ENCODE measurements at places on chromosomes 1 and 21. TPM values are rescaled to one million over a fixed set of nuclear protein-coding genes. Genes with fewer than 3 reads are reported as not detected.
A peak's percentile ranks its signal among the peaks of the same experiment; 100 is the strongest.

The SPRR2F gene
- not detected for total RNA-seq

- DNase-seq = no peak
Measured at GRCh38 chr1:48792961-48793360, 16.3 kb upstream of the BEND5 start.

- no peak for DNase-seq
Measured at GRCh38 chr1:201363467-201363866, 14.0 kb downstream of the TNNT2 start.

The THEMIS2 gene
- 6.4 TPM for total RNA-seq

GRCh38 chr1:31371121-31371959 is 1.5 kb downstream of the FABP3 start:
- no peak for DNase-seq

- DNase-seq = peak; percentile 31
Measured at GRCh38 chr1:220690140-220691052, at the start of gene C1orf115. C1orf115 (plus strand) TSS chr1:220690363; CDS start chr1:220690403, 40 bp downstream.

The HNRNPR gene
- total RNA-seq = 80.5 TPM

DNA sequence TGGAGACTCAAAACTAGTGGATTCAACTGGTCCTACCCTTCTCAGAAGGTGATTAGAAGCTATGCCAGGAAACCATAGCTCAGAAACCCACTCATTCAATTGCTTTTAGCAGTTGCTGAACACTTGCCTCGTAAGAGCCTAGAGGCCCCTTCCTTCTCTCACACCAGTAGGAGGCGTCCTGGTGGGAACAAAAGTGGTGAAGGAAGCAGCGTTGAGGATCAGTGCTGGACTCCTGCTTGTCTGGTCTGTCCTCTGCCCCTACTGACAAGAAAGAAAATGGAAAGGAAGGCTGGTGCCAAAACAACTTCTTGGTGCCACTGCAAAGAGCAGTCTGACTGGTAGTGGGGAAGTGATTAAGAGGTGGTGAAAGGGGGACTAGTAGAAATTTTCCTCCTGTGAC is 269.7 kb downstream of the LMO4 start:
- DNase-seq = no peak

DNA sequence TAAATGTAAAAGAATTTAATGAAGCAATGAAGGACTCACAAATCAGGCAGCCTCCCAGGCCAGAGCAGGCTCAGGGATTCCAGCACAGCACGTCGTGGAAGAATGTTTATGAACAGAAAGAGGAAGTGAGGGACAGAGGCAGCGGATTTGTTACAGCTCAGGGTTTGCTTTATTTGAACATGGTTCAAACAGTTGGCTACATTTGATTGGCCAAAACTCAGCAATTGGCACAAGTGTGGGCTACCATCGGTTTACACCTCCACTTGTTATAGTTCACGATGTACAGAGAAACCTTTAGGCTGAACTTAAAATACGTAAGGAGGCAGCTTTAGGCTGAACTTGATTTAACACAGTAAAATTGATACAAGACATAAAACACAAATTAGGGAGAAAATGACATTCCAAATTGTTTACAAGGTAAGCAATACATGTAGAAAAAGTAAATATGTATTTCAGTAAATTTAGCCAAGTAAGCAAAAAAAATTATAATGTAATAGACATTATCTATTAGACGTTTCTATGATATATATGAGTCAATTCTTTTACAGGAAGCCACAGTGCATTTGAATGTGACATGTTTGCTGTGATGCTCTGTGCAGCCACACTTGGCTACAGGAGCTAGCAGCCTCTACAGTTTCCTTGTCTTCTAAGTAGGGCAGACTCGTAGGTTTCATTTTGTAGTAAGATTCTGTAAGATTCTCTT is 126.5 kb downstream of the ADSS2 start:
- no peak for DNase-seq

DNA sequence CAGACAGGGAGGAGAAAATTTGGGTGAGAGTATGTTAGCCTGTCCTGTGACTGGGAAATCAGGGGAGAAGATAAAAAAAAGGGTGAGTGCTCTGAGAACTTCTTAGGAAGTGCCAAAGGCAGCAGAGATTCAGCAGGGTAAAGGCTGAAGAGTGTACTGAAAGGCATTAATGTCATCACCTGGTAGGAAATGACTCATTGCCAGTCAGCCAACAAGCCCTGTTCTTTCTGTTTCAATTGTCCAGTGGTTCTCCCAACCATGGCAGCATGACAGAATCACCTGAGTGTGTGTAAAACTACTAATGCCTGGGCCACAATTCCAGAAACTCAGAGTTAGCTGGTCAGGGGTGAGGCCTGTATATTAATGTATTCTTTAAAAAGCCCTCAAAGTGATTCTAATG is 83.5 kb downstream of the INTS7 start:
- DNase-seq = peak; percentile 41

- DNase-seq = no peak
Measured at GRCh38 chr1:194114288-194114687, 927.9 kb upstream of the B3GALT2 start.

DNA sequence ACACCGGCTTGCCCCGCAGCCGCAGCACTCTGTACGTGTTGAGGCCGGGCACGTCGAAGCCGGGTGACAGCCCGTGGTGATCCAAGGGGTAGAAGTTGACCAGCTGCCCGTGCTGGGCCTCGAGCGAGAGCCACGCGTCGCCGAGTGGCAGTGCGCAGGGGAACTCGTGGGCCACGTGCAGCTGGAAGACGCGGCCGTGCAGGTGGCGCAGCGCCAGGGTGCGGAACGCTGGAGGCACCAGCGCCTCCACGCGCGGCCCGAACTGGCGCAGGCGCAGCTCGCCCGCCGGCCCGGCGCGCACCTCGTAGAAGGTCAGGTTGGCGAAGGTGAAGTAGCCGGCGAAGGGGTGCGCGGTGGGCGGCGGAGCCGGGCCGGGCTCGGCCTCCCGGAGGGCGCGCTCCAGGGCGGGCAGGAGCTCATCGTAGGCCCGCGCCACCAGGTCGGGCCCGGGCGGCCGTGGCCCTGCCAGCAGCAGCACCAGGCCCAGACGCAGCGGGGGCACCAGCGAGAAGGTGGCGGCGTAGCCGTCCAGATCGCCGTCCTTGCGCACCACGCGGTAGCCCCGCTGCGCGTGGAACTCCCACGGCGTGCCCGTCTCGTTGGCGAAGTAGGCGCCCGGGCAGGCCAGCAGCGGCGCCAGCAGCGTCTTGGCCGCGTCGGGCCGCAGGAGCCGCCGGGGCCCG is 19.5 kb downstream of the LACTBL1 start:
- no peak for DNase-seq

DNA sequence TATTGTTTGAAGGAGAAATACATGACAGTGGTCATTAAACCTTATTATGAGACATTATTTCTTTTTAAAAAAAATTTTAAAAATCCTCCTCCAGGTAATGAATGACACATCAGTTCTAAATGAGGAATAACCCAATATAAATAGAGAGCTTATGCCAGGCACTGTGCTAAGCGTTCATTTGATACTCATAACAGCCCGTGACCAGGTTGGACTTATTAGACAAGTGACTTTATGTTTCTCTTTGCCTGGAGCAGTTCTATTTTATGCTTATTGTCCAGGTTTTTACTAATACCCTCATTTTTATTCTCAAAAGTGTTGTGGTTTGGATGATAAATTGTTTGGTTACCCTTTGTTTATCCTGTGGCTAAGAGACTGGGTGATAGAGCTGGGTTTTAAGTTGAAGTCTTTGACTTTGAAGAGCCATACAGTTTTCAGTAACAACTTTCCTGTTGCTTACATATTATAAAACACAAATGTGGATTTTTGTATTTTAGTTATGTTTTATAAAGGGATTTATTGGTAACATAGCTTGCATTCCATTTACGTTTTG is 84.2 kb downstream of the RABGAP1L start:
- DNase-seq = peak; percentile 15

The LCE1C gene
- not detected for total RNA-seq

DNA sequence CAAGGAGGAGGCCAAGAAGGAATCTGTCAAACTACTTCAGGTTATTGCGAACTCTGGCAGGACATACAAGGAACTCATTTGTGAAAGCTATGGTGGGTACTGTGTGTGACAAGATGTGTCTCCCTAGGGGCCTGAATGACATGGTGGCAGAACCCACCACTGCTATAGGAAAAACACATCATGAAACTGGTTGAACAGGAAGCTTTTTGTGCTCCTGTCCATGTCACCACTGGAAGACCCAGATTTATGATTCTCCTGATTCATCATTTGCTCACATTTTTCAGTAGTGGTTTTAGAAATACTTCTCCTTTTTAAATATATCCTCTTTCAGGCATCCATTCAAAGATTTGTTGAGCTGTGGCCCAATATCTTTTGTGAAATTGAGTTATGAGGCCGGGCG is 23.6 kb downstream of the ARMH1 start:
- DNase-seq = no peak

The FCAMR gene
- total RNA-seq = not detected

The PTPRC gene
- total RNA-seq = 3.5 TPM

DNA sequence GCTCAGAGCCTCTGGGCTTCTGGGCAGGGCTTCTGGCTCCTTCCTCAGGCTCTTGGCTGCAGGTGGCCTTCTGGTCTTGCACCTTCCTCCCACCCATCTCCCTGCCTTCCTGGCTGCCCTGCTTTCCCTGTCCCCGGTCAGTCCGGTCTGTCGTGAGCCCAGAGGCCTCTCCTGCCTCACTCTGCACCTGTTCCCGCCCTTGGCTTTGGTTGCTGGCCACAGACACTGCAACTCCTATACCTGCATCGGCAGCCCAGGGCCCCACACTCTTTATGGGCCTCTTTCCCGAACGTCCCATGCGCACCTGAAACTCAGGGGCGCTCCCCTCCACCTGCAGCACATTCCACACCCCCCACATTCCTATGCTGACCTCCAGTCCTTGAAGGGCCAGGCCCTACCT is 7.9 kb downstream of the FBXO2 start:
- no peak for DNase-seq

The SUCO gene
- total RNA-seq = 38.7 TPM

DNA sequence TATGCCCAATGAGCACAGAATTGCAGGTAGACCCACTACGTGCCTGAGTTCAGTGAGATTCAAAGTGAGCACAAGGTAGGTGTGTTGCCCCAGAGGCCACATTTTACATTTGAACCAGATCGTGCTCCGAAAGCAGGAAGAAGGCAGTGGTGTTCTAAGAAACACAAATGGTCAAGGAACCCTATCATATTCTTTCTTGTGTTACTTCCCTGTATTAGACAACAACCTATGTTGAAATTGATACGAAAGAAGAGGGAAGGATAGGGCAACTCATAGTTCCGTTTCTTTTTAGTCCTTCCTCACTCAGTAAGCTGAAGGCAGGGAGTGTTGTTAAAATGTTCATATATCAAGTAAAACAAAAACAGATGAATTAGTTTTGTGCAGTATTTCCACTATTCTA is 33.9 kb downstream of the OLFML2B start:
- DNase-seq = no peak

The FAM72D gene
- total RNA-seq = 0.43 TPM

The HOOK1 gene
- not detected for total RNA-seq

DNA sequence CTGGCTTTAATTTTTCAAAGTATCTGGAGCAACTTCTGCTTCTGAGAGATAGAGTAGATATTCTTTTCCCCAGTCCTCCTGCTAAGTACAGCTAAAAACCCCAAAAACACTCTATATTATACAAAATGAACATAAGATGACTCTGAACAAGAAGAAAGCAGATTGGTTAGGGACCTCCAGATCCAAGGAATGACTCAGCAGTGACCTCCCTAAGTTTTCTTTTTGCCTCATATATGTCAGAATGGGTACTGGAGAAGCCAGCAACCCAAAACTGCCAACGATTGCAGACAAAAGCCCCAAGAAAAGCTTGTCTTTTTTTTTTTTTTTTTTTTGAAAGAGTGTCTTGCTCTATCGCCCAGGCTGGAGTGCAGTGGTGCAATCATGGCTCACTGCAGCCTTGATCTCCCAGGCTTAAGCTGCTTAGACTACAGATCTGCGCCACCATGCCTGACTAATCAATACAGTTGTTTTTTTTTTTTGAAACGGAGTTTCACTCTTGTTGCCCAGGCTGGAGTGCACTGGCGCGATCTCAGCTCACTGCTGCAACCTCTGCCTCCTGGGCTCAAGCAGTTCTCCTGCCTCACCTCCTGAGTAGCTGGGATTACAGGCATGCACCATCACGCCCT is 22.7 kb downstream of the NDUFS5 start:
- DNase-seq = no peak

The HMCN1 gene
- total RNA-seq = 5.2 TPM

- DNase-seq = peak; percentile 64
Measured at GRCh38 chr1:9435854-9436640, 103.2 kb upstream of the SLC25A33 start.

The SEC16B gene
- 1.6 TPM for total RNA-seq

- no peak for DNase-seq
Measured at GRCh38 chr1:112698366-112699310, 8.3 kb downstream of the RHOC start.

The MTX1 gene
- total RNA-seq = 38.0 TPM

The ERICH3 gene
- not detected for total RNA-seq

DNA sequence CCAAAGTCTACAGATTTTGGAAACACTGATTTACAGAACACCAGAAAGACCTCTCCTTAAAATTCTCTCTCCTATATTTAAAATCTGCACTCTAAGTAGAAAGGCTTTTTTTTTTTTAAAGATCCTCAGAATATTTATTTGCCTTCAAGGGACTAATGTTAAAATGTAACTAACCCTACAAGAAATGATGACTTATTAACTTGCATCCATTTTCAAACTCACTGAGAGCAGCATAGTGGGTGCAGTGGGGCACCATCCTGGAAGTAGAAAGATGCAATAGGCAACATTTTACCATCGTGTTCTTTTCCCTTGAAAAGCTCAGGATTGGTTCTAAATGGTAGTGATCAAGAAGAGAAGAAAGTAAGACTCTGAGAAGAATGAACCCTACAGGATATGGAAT is 498.1 kb downstream of the NEGR1 start:
- no peak for DNase-seq

GRCh38 chr1:37793773-37794371 is at the start of gene MANEAL:
MANEAL (plus strand) TSS chr1:37793847; CDS start chr1:37794183, 336 bp downstream.
- DNase-seq = peak; percentile 48

The ADORA1 gene
- 8.7 TPM for total RNA-seq

GRCh38 chr1:206461602-206462455 is 8.4 kb upstream of the IKBKE start:
- DNase-seq = peak; percentile 72

DNA sequence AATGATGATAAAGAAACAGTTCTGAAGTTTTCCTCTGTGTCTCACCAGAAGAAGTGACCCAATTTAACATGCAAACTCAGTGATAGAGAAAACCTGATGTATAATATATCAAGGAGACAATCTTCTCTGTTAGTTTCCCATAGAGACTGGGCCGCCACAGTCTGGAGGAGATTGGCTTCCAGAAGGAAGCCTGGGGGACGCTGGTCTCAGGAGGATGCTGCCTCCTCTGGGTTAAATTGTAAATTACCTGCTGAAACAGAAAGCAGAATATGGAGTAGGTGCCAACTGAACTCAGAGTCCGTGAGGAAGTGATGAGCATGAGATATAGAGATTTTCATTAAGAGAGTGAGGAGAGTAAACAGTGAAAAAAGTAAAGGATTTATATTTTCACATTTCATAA is 15.8 kb downstream of the OR14I1 start:
- no peak for DNase-seq

The ETV3L gene
- total RNA-seq = not detected
